ENCODE measurements at places on chromosomes 12 and 14.

GRCh38 chr12:90250766-90251165 lies 542.1 kb upstream of the ATP2B1 start:
- DNase-seq: no peak

- peak; percentile 32 for DNase-seq
Measured at GRCh38 chr12:12384571-12385340, 27.9 kb downstream of the BORCS5 start.

GRCh38 chr14:74604157-74604556 lies 7.9 kb downstream of the LTBP2 start:
- DNase-seq: no peak

GRCh38 chr14:24913746-24914145 lies 136.2 kb downstream of the STXBP6 start:
- DNase-seq: no peak

DNA sequence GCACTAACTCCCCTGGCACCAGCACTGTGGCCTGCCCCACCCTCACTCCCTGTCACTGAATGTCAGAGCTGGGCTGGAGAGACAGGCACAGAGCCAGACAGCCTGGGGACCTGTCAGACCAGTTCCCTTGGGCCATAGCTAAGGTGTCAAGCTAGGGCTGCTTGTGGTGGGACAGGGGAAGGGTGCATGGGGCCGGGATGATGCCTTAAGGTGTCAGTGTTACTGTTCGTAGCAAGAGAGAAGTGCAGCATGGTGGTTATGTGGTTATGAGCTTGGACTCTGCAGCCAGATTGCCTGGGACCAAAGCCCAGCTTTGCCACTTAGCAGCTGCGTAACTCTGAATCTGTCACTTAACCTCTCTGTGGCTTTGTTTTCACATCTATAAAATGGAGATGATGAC lies 3.8 kb downstream of the RAPGEF3 start:
- no peak for DNase-seq

- DNase-seq: no peak
Measured at GRCh38 chr12:41264281-41264680, 76.2 kb downstream of the PDZRN4 start.

DNA sequence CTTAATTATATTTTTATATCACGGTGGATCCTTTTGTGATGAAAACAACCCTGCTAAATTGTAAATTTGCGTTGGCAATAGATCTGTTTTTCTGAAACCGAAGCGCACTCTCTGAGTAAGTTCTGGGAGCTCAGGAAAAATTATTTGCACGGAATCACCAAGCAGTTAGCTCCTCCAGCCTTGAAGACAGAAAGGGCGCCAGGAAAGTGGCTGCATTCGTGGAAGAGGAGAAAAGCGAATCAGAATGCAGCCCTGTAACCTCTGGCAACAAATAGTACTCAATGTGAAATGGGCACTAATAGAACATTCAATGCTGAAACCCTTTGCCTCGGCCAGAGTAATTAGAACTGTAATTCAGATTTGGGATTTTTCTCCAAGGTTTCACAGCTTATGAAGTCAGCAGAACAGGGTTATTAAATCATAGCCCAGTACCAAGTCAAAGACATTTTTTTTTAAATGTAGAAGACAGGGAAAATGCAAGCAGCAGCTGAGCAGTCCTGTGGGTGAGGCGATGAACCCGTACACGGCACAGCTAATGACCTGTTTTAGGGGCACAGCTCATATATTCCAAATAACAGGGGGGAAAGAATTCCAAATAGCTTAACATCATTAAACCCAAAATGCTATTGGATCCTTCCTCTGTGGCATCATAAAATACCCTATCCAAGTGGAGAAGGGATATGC lies 251.4 kb downstream of the EGLN3 start:
- no peak for DNase-seq

- peak; percentile 59 for DNase-seq
Measured at GRCh38 chr12:47032644-47033043, 46.8 kb upstream of the PCED1B start.

DNA sequence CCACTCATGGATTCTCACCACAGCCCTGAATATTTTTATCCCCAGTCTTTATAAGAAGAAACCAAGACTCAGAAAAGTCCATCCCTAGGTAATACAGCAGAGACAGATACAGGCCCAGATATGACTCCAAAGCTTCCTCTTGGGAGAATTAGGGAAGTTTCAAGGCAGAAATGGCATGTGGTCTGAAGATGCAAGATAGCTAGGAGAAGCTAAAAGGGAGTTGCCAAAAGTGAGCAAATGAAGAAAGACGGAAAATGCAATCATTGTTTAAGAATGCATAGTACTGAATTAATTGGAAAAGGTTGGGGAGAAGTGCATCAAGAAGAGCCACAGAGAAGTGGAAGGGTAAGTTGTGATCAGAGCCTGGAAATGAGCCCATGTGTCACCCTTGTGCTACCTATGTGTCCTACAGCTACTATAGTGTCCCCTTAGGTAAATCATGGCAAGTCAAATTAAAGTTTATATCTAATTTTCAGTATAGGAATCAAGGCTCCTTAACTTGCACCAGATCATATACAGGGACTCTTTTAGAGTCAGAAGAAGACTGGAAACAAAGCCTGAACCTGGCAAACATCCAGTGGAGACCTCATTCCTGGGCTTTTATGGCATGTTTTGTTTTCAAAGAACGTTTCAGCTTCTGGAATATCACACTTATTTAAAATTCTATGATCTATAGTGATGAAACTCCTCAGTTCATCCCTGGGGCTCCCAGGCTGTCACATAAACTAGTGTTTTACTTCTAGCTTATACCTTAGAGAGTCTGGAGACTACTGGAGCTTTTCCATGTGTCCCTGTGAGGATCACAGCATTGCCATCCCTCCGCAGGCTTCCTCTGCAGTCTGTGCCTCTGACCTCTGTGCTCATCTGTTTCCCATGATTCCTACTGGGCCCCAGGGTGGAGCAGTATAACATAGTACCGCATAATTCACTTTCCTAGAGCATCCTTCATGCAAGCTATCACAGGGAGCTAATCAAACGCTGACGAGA lies 189.0 kb upstream of the CDKN3 start:
- DNase-seq: no peak

DNA sequence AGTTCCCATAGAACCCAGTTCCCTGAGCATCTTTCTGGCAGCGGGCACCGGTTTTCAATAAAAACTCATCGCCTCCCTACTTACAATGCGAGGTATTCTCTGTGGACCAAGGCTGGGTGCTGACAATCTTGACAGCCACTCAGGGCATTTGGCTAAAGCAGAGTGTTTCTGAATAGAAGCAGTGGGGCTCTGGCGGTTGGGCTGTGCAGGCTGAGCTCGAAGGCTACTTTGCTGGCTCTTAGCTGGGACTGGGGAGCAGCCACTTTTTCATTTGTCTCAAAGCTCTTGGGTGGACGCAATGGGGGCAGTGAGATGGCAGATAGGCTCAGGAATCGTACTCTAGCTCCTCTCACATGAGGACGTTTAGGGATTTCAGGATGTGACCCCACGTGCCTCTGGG lies 151.8 kb downstream of the UNC79 start:
- DNase-seq: peak; percentile 22

DNA sequence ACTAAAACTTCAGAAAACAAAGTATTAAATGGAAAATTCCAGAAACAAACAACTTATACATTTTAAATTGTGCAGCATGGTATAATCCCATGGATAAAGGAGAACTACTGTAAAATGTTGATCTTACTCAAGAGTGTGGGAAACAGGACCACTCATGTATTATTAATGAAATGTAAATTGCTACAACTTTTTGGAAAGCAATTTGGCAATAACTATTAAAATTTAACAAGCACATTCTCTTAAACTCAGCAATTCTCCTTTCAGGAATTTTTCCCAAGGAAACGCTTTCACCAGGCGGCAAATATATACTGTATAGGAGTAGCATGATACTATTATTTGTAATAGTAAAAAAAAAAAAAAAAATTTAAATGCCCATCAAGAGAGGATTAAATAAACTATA lies 284.5 kb upstream of the AMIGO2 start:
- DNase-seq: no peak

- no peak for DNase-seq
Measured at GRCh38 chr12:68863109-68863770, 55.3 kb downstream of the MDM2 start.

DNA sequence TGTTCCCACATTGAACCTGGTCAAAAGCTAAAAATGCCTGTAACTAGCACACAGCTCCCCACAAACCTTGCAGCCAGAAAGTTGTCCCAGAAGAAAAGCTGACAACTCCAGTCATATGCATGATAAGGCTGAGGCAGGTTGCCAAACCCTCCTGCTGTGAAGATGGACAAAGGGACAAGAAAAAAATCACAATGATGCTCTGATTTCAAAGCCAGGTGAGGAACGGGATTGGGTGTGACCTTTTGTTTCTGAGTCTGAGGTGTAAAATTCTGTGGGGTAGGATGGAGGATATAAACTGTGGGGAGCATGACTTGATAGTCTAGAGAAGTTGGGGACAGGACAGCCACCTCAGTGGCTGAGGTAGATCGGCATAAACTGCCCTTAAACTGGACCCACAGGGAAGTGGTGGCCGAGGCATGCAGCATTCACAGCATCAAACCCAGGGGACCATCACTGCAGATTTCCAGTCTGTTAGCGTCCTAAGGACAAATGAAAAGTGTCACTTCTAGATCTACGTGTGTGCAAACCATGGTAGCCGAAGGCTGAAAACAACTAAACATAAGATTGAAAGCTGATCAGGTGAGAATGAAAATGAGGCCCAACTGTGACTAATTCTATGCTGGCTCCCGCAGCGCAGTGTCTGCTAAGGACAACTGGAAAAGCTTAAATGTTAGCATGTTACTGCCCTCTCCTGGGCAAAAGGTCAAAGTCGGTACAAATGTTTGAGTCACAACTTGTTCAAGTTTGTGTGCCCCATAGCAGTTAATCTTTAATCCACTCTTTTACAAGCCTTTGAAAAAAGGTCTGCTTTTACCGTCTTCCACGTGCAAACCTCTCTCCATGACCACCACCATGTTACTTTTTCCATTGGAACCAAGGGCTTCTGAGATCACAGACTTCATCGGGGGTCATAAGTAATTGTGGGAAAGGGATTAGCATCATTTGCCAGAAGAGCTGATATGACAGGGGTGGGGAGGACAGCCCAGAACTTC lies 39.8 kb downstream of the GRIN2B start:
- peak; percentile 85 for DNase-seq

DNA sequence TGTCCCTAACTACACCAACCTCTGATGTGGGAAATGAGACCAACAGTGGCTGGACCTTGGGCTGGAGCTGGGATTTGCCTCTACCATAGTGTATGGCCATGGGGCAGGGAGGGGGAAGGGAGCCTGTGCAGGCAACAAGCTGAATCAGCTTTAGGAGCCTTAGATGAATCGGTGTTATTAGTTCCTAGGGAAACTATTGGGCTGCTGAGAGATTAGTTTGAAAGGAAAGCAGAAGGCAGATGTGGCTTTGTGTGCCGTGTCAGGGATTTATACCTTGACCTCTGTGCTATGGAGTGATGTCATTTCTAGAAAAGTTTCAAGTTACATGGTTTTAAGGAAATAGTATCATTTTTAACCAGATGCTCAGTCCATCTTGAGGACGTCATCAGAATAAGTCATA lies 19.5 kb upstream of the GAS2L3 start:
- peak; percentile 15 for DNase-seq

DNA sequence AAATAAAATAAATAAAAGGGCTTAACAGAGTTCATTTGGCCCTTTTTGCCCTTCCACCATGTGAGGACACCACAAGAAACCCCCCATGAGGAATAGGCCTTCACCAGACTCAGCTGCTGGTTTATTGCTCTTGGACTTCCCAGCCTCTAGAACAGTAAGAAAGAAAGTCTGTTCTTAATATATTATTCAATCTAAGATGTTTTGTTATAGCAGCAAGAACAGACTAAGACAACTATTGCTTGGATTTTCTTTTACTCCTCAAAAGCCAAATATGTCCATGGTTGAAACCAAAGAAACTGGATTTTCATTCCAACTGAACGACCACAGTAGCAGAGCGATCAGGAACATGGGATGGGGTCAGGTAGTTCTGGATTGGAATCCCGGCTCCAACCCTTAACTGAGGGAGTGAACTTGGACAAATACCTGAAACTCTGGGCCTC lies 157.2 kb upstream of the EEA1 start:
- DNase-seq: no peak

GRCh38 chr14:103856607-103857006 lies 9.2 kb upstream of the PPP1R13B start:
- no peak for DNase-seq

- no peak for DNase-seq
Measured at GRCh38 chr12:111121840-111122239, 201.5 kb upstream of the MYL2 start.

GRCh38 chr14:81312289-81312876 lies 87.7 kb downstream of the STON2 start:
- DNase-seq: no peak

DNA sequence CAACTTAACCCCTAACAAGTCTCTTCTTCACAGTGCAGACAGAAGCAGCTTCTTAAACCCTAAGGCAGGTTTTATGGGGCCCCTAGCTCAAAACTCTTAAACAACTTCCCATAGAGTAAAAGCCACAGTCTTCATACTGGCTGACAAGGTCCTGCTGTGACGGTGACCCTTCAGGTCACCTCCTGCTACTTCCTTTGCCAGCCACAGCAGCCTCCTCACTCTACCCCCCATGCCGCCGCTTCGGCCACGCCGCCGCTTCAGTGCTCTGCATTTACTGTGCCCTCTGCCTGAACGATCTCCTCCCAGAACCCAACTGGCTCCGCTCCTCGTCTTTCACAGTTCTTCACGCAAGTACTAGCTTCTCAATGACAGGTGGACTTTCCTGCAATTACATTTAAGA lies 45.5 kb downstream of the ACADS start:
- DNase-seq: peak; percentile 79

DNA sequence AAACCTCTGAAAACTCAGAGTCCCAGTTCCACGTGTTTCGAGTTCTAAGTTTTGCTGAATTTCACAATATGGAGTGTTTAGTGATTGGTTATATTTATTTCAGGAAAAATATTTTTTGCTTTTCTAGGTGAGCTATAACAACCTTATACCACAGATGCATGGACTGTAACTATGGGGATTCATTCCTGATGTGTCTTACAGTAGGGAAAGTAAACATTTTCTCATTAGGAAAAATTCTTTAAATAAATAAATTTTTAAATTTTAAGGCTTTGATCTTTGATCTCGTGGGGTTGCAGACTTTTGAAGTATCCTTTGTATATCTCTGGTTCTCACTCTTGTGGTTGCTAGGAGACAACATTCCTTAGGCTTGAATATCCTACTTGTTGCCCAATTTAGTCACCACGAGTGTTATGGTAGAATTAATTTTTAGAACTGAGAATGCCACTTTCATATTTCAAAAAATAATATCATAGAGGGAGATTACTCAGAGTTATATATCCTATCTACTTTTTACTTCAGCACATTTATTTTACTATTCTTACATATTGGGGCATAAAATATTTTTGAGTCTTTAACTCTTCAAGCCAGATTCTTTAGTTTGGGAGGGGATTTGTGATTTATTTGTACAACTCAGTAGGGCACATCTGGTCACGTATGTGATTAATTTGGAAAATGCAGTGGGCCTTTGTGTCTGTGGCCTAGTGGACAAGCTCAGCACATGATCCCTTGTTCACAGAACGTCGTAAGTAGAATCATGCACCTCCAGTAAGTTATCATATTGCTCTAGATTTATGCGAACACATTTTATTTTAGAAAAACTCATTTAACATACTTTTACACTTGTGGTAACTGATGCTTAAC lies 224.0 kb downstream of the TTC6 start:
- no peak for DNase-seq

GRCh38 chr14:100135073-100135472 lies 24.4 kb downstream of the DEGS2 start:
- no peak for DNase-seq

- no peak for DNase-seq
Measured at GRCh38 chr12:2679068-2679815, 115.5 kb upstream of the FKBP4 start.

GRCh38 chr14:87331991-87332390 lies 661.0 kb downstream of the GALC start:
- no peak for DNase-seq

- no peak for DNase-seq
Measured at GRCh38 chr12:18074001-18074400, 16.0 kb downstream of the RERGL start.

All from neural progenitor cell (in vitro differentiated cells).